PC-3 (cell line): ENCODE measurements at places on chromosomes 7 and 10. TPM values are rescaled to one million over a fixed set of nuclear protein-coding genes. Genes with fewer than 3 reads are reported as not detected.

SYT15 gene
- total RNA-seq, result not detected in 2 replicates

SPDYE2B gene
- total RNA-seq, result not detected in 2 replicates

AGR2 gene
- 72.2 and 140 TPM in 2 replicates for total RNA-seq

TWIST1 gene
- 15.7 and 22.3 TPM in 2 replicates for total RNA-seq

DNA sequence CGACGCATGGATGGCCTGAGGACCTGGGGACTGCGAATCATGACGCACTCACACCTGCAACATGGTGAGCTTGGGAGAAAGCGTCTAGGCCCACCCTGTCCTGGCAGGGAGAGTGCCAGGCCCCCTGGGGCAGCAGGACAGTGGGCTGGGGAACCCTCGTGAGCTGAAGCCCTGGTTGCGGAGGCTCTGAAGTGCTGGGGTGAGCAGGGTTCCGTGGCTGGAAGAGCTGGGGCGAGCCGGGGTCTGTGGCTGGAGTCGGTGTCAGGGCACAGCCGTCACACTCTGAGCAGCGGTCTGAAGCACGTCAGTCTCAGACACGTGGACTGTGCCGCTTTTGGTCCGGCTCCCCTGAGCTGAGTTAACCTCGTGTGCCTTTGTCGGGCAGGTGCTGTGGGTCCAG lies 4.7 kb downstream of the SUN1 start:
- DNase-seq, result no peak

GRCh38 chr7:134654104-134654775 lies 7.6 kb downstream of the BPGM start:
- DNase-seq, result no peak

DNA sequence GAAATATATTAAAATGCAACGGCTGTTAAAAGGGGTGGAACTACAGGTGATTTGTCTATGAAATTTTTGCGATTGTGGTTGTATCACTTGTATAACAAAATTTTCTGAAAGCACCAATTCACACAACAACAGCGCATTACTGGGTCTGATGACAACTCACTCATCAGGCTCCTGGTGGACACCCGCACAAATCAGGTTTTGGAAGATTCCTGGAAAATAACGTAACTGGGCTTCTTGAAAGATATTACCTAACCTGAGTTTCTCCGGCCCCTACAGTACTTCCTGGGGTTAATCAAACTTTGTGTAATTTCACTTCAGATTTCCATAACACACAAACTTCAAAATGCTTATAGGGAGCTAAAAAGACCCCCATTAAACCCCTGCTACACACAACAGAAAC lies 7.6 kb downstream of the SNX8 start:
- DNase-seq, result no peak

GRCh38 chr7:79553811-79554555 lies 100.5 kb upstream of the MAGI2 start:
- peak; percentile 81 for DNase-seq

DNA sequence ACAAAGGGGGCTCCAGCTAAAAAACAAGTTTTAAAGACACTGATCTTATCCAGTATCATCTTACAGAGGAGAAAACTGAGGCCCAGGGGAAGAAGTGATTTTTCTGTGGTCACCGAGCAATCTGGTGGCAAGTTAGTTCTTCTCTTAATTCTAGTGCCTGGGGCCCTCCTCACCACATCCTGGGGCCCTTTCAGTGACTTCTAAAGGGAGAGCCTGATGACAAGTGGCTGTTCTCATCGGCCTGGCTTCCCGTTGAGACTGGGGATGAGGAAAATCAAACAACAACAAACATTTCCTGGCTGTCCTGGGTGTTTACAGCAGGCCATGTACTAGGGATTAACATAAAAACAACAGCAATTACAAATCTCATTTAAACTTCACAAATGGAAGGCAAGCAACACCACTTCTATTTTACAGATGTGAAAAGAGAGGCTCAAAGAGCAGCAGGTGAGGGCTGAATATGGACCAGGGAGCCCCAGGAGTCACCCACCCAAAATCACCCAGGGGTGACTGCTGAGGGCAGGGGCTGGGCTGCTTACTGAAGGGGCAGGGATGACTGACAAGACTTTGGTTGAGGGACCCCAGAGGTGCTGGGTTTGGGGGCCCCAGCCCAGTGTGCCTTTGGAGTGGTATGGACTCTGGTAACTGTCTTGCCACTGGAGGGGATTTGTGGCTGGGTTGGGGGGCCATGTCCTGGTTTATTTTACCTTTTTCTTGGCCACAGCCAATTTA lies 24.7 kb upstream of the MTPAP start:
- DNase-seq, result no peak

DNA sequence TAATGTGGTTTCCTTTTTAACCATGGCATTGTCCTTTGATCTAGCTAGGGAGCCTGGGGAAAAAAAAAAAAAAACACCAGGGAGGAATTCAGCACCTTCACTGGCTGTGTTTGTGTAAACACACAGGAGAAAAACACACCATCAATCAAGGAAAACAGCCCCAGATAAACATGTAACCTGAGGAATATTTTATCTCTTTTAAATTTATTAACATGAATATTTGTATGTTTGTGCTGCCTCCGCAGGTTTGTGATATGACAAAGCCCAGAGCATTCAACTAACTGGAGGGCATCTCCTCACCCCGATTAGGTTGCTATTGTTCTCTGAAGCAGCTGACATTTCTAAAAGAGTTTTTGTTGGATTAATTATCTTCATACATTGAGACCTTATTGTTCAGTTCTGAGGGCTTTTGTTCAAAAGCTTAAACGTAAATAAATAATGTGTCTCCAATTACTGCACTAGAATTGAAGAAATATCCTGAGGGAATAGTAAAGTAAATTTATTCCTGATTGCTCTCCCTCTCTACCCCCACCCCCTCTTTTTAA lies 89.4 kb upstream of the SEMA3E start:
- DNase-seq, result no peak

DNA sequence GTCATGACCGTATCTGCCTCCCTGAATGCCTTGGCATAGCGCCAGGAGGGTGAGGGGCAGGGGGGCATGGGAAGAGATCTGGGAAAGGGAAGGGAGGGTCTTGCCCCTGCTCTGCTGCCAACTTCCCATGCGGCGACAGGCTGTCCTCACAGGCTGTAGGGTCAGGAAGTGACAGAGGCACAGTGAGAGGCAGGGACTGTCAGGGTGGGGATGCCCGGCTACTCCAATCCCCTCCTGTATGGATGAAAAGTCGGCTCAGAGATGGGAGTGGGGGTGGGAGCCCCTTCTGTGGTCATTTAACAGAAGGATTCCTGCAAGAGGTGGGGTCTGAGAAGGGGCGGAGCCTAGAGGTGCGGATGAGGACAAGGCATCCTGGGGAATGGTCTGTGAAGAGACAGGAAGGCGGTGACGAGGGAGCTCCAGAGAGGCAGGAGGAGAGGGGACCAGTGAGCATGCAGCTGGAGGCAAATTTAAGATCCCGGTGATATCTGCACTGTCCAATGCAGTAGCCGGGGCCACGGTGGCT lies 20.8 kb upstream of the UNC5B start:
- no peak for DNase-seq

GRCh38 chr10:35194471-35194870 lies 67.8 kb downstream of the CREM start:
- no peak for DNase-seq

DNA sequence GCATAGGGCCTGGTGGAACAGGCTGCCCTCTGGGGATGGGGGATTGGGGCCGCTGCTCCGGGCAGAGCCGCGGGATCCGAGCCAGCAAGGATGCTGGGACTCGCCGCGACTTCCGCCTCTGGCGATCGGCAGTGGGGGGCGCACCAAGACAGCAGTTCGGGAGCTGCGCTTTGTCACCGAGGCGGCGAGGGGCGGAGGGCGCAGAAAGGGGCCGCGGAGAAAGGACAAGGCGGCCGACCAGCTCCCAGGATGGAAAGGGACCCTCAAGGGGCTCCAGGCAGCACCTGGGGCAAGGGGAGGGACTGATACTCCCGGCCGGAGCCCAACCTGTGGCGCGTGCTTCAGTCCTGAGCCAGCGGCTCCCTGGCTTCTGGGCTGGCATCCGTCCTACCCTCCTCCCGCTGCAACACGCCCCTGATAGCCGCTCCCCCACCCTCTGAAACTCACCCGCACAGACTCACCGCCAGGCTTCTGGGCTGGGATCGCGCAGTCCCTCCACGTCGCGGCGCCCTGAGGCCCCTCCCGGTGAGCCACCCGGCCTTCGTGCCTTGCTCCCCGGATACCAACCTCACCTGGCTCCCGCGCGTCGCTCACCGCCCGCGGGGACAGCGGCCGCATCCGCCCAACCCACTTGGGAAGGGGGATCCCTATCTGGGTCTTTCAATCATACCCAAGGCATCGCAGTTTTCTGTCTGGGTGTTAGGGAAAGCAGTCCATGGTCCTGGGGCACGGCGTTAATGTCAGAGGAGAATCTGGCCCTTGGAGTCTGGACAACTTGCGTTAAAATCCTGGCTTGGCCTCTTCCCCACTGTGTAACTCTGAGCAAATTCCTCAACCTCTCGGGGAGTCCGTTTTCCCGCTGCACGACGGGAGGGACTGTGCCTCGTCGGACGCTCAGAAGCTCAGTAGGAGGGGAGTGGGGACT lies 7.0 kb upstream of the EVX1 start:
- DNase-seq, result peak; percentile 62

DNA sequence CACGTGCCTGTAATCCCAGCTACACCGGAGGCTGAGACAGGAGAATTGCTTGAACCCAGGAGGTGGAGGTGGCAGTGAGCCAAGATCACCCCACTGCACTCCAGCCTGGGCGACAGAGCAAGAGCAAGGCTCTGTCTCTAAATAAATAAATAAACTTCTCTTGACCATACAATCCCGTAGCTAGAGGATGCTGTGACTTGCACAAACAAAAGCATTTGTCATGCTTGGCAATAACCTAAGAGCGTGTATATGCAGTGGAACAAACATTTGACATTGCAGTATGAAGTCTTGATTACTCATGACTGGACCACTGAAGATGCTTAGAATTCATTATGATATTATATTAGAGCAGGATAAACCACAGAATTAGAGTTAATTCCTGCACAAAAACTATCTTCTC lies 1.4 kb upstream of the C7orf57 start:
- DNase-seq, result peak; percentile 75

DNA sequence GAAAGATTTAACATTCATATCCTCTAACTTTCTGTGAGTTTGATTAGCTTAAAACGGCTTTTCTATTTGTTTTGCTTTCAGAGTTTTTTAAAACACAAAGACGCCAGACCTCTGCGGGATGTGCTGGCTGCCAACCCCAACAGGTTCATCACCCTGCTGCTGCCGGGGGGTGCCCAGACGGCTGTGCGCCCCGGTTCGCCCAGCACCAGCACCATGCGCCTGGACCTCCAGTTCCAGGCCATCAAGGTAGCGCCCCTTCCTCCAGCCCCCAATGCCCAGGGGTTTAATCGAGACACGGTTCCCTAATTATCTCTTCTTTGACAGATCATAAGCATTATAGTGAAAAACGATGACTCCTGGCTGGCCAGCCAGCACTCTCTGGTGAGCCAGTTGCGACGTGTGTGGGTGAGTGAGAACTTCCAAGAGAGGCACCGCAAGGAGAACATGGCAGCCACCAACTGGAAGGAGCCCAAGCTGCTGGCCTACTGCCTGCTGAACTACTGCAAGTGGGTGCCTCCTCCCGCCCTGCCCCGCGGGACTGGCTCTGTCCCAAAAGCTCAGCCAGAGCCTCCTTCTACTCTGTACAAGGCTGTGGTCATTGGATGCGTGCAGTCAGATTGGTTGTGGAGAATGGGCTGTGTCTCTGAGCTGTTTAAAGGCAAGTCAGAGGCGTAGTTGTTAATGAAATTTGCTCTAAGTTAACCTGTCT lies 71.2 kb downstream of the TRRAP start:
- no peak for DNase-seq

DNA sequence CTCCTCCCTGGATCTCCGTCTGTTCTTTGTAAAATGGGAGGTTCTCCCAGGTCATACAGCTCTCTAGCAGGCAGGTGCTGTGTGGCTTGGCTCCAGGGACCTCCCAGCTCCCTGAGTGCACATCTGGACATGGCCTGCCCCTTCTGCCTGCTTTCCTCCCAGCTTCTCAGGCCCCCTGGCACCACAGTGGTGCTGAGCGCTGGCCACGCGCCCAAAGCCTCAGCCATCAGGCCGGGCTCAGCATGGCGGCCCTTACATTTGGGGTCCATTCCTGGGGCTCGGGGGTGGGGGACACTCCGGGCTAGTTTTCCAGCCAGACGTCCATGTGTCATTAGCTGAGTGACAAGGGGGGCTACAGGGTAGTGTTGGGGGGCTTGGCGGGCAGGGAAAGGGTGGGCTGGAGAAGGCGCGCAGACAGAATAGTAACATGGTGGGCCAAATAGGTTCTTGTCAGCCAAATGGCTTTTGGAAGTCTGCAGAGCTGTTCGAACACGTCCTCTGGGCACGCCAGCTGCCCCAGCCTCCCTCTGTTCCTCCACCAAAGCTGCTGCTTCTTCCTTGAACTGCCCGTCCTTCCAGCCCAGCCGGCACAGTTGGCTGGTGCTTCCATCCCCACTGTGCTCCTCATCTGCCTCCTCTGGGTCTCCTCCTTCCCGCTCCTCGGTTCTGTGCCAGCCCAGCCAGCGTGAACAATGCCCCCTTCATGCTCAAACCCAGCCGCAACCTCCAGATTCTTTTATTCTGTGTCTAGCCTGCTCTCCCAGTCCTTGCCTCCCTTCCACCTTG lies 65.9 kb downstream of the GOLGA7B start:
- no peak for DNase-seq

GRCh38 chr10:27240212-27241009 lies at the start of gene ACBD5:
Gene ACBD5, minus strand, starts transcription at chr10:27240797. Its CDS starts 109 bp downstream, at chr10:27240688.
- DNase-seq, result peak; percentile 59

GRCh38 chr7:26081638-26082037 lies 70.4 kb upstream of the NFE2L3 start:
- DNase-seq, result peak; percentile 5

DNA sequence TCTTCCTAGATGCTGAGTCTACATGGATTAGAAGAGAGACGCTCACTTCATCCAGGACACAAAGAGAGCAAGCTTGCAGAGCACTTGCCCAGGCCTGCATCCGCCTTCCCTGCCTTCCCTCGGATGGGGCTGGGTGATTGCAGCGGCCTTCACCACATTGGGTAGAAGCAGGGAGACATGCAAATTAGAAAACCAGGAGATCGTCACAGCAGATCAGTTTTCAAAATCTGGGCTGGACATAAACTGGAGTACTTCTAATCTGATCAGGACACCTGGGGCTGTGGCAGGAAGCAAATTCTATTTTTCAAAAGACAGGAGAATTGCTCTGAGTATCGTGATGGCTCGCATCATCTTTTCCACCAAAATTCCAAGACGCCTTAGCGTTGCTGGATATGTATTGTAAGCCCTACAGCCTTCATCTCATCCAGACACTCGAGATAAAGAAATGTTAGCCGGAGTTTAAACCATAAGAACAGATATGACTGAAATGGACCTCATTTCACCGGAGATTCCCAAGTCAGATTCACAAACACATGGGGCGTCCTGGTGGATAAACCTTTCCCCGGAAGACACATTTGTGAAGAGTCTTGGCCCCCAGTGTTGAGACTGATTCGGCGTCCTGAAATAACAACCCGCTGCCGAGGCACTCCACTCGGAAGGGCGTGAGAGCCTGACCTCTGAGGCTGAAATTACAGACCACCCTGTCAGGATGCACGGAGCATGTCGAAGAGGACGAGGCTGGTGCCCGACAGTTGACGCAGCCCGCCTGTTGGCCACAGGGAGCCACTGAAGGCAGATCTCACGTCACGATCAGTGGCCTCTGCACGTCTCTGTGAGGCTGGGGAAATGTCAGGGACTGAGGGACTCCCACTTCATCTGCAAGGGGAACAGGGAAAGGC lies 91.2 kb upstream of the PARD3 start:
- no peak for DNase-seq

- no peak for DNase-seq
These were observed 14.2 kb upstream of the ZNF786 start for GRCh38 chr7:149104749-149105148.

GRCh38 chr7:116500078-116500853 lies 728 bp downstream of the CAV2 start:
- DNase-seq, result peak; percentile 64
